Activated CD4-positive, alpha-beta T cell treated with anti-CD3 and anti-CD28 coated beads, Interleukin-2, amount 50 U/mL, for 16 hours (primary cell): ENCODE measurements at places on chromosomes 11 and 22.
A peak's percentile ranks its signal among the peaks of the same experiment; 100 is the strongest.

DNA sequence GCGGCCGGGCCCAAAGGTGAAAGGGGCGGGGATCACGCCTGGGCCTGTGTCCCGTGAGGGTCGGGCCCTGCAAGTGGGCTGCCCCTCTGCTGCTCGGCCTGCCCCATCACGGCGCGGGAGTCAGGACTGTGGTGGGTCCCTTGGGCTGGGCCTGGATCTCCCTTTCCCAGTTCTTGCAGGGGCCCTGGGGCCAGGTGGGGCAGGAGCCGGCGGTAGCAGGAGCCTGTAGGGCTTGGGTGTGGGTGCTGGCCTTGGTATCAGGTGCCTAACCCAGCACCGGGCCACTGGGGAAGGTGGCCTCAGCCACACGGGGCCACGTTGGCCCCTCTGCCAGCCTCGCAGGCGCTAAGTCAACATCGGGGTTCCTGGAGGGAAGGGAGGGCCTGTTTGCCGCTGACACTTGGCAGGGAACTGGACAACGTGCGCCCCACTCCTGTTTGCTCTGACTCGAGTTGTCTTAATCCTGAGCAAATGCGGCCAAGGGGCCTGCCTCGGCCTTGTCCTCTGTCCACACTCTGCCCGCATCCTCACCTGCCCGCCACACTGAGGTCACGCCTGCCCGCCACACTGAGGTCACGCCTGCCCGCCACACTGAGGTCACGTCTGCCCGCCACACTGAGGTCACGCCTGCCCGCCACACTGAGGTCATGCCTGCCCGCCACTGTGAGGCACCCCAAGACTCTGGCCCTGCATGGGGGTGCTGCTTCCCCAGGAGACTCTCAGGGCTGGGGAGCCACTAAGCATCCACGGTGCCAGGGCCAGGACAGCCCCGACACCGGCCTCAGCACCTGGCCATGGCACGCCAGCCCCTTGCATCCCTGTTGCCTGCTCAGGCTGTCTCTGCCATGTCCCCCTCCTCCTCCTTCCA, 14.2 kb upstream of the MUC5B start:
- DNase-seq = no peak

GRCh38 chr22:24355574-24355973, 71.8 kb upstream of the ADORA2A start:
- DNase-seq = no peak

DNA sequence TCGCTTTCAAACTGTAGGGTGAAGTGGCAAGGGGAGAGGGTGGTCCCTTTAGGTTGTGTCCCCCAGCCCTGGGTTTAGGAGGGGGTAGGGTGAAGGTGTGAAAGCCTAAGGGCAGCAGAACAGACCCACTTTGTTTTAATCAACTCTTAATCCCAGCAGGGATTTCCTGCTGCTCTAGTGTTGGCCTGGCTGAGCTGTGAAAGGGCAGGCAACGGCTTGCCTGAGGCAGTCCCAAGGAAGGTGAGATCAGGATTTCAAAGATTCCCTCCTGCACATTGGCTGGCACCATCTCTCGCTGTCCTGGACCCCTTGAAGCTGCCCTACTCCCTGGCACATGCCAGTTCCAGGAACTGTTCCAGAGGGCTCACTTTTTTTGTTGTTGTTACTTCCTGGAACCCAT, 221.3 kb downstream of the INSC start:
- no peak for DNase-seq

DNA sequence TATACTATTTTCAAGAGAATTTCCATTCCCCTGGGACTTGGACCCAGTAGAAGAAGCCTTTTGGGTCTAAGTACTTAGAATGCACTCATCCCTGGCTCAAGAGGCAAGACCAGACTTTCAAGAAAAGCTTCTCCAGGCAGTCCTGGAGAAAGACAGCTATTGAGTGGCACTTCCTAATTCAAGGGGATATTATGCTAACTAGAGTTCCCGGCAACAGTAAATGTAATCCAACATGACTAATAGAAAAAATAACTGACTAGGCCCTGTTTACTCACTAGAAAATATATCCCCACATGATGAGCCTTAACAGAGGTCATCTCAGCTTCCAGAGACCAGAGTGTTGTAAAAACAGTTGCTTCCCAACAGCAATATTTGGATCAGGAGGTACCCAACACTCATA, 47.2 kb upstream of the AKIP1 start:
- DNase-seq = no peak

- DNase-seq = no peak
Observed at GRCh38 chr11:63142459-63142858, 1.6 kb downstream of the SLC22A24 start.

- DNase-seq = no peak
Observed at GRCh38 chr11:7381937-7382336, 103.4 kb upstream of the OLFML1 start.

- DNase-seq = no peak
Observed at GRCh38 chr22:11253000-11253511, 4274.9 kb upstream of the OR11H1 start.

DNA sequence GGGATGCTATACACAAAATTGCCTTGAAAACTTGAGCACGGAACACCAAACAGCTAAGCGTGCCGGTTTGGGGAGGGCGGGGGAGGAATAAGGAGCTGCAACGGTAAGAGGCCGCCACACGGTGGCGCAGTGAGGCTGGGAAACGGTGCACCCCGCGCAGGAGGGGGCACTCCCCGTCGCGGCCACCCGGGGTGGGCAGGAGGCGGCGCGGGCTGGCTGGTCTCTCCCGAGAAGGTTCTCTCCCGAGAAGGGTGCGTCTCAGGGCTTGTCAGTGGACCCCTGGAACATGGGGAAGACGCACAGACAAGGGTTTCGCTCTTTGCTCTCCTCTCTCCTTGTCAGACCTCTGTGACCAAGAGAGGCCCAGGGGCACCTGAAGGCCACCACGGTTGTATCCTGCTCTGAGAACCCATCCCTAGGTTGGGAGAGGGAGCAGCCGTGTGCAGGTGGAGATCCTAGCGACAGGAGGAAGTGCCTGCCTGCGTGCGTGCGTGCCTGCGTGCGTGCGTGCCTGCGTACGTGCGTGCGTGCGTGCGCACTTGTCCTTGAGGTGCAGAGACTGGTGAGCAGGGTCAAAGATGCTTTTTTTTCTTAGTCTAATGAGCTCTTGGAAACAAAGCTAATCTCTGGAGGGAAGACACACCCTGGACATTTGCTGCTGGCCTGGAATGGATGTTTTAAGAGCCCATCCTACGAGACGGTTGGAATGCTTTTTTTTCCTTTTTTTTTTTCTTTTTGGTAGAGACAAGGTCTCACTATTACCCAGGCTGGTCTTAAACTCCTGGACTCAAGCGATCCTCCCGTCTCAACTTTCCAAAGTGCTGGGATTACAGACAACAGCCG, 18.1 kb upstream of the JAM3 start:
- DNase-seq = peak; percentile 73

- DNase-seq = no peak
Observed at GRCh38 chr11:17012712-17013547, 1.3 kb downstream of the PLEKHA7 start.

DNA sequence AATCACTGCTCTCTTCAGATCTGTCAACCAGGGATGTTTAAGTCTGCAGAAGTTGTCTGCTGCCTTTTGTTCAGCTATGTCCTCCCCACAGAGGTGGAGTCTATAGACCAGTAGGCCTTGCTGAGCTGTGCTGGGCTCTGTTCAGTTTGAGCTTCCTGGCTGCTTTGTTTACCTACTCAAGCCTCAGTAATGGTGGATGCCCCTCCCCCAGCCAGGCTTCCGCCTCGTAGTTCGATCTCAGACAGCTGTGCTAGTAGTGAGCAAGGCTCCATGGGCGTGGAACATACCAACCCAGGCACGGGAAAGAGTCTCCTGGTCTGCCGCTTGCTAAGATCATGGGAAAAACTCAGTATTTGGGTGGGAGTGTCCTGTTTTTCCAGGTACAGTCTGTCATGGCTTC, 27.6 kb upstream of the CASP12 start:
- no peak for DNase-seq

DNA sequence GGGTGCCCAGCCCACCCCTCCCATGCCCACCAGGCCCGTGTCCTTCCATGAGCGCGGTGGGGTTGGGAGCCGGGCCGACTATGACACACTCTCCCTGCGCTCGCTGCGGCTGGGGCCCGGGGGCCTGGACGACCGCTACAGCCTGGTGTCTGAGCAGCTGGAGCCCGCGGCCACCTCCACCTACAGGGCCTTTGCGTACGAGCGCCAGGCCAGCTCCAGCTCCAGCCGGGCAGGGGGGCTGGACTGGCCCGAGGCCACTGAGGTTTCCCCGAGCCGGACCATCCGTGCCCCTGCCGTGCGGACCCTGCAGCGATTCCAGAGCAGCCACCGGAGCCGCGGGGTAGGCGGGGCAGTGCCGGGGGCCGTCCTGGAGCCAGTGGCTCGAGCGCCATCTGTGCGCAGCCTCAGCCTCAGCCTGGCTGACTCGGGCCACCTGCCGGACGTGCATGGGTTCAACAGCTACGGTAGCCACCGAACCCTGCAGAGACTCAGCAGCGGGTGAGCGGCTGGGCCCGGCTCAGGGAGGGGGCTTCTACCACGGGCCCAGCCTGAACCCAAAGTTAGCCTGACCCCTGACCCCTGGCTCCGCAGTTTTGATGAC, 3.0 kb downstream of the PKP3 start:
- DNase-seq = peak; percentile 60

GRCh38 chr22:27670701-27671412, 130.7 kb downstream of the MN1 start:
- no peak for DNase-seq

DNA sequence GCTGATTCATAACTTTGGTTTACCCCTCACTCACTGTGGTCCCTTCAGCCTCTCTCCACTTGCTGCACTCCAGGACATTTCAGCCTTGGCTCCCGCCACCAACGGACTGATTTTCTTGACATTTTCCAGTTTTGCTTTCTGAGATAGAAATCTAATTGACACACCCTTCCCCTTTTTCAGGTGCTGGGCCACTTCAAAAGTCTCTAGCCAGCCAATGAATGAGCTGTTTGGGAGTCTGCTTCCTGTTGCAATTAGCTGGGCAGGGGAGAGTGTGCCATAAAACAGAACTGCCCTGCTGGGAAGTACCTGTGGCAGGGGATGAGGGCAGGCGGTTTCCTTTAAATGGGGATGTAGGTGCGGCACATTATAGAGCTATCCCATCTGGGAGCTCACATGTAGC, 21.1 kb upstream of the PLET1 start:
- no peak for DNase-seq

- DNase-seq = no peak
Observed at GRCh38 chr22:37259540-37260029, 15.5 kb upstream of the RAC2 start.

DNA sequence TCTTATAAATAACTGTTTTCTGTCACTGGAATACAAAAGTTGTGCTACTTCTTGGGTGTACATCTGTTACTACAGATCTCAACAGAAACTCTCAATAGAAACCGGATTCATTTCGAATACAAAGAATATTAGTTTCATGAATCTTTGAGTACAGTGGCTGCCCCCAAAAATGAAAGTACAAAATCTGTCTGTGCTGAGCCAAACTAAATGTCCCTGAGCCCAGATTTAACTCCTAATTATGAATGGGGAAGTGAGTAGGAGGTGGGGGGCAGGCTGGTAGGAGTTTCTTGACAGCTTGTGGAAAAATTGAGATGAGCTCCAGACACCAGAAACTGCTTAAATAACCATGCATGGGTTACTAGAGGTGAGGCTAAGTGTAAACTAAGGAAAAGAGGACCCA, 41.6 kb downstream of the PITPNB start:
- no peak for DNase-seq
